ENCODE measurements at places on chromosomes 2 and 18. TPM values are rescaled to one million over a fixed set of nuclear protein-coding genes. Genes with fewer than 3 reads are reported as not detected.

Gene CRYBA2
- 6.9 TPM for total RNA-seq

GRCh38 chr2:88307817-88308216, 137.7 kb downstream of the THNSL2 start:
- no peak for DNase-seq

GRCh38 chr18:69947361-69948133, at the start of gene CD226:
CD226 (minus strand) TSS chr18:69947873; CDS start chr18:69947406, 467 bp downstream.
- no peak for DNase-seq

DNA sequence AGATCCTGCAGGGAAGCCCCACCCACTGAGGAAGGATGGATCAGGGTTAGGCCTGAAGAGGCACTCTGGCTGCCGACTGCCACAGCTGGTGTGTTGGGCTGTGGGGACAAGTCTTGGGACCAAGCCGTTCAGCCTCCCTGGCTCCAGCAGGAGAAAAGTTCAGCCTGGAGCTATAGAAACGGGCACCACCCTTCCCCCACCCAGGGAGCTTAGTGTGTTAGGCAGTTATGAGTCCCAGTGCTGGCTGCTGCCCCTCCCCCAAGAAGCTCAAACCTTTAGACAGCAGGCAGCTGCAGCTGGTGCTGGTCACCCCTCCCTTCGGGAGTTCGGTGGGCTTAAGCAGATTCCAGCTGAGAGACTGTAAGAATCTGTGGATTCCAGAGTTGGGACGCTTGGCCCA, 447.1 kb upstream of the HS6ST1 start:
- no peak for DNase-seq

- no peak for DNase-seq
These were observed 160.0 kb downstream of the UBE2E3 start for GRCh38 chr2:181140414-181140813.

- no peak for DNase-seq
These were observed 128.5 kb downstream of the QPCT start for GRCh38 chr2:37472959-37473358.

GRCh38 chr2:118805064-118805690, 42.3 kb downstream of the EN1 start:
- DNase-seq, result no peak

- DNase-seq, result no peak
These were observed 52.7 kb downstream of the CUL3 start for GRCh38 chr2:224532441-224532840.

- DNase-seq, result no peak
These were observed 143.0 kb downstream of the ARL6IP6 start for GRCh38 chr2:152861349-152861942.
